Immature natural killer cell (primary cell): ENCODE measurements at places on chromosomes 6 and 20.

GRCh38 chr6:33761922-33762629 is 15.4 kb upstream of the IP6K3 start:
- H3K4me1 ChIP-seq: no peaks in the 10 kb centered on the region
- peak; percentile 19 for DNase-seq
- peaks cover 5% of the 10 kb centered on the region for H3K27me3 ChIP-seq
- no peak overlapping the region for H3K4me3 ChIP-seq
- no peaks in the 10 kb centered on the region for H3K36me3 ChIP-seq

- no peak overlapping the region for H3K4me3 ChIP-seq
- H3K4me1 ChIP-seq: peaks cover 10% of the 10 kb centered on the region
- H3K36me3 ChIP-seq: peaks cover 3% of the 10 kb centered on the region
- no peak overlapping the region for H3K27ac ChIP-seq
Measured at GRCh38 chr6:89414215-89414614, 2.1 kb upstream of the RRAGD start.

DNA sequence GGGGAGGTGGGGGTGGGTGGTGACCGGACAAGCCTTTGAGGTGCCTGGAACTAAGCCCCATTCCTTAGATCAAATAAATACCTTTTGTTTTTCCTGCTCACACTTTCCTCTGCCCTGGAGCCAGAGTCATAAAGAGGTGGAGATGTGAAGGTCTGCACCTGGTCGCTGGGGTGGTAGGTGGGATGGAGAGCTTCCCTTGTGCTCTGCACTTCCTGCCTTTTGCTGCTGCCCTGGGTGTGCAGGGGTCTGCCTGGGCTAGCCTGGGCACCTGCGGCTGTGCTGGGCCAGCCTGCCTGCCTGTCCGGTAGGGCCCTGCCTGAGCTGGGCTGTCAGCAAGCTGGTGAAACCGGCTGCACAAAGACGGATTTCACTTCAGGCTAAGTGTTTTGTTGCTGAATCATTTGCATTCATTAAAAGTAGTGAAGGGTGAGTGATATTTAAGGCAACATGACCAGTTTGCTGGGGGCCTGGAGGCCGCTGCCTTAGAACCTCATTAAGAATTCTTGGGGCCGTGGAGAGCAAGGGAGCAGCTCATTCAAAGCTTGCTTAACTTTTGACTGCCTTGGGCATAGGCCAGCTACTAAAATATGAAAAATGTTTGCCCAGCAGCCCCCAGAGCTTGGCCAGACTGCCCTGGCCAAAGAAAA is 20.5 kb downstream of the PTK7 start:
- H3K36me3 ChIP-seq: no peaks in the 10 kb centered on the region
- H3K4me1 ChIP-seq: peaks cover 3% of the 10 kb centered on the region
- H3K27me3 ChIP-seq: peaks cover 2% of the 10 kb centered on the region
- H3K4me3 ChIP-seq: no peak overlapping the region

DNA sequence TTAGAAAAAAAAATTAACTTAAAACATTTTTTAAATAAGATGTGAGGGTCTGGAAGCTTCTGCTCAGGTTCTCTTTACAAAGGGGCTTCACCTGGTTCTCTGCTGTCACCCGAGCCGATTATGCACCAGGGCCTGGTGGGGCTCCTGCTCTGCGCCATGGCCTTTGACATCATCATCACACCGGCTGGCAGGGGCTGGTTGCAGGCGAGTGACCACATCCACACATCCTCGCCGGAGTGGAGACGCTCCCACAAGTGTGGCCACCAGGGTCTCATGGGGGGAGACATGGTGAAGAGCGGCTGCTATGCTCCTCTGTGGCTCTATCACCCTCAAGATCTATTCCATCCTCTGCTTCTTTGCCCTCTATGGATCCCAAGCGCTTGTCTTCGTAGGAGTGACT is 31.9 kb downstream of the MYLIP start:
- no peak overlapping the region for H3K27ac ChIP-seq
- peaks cover 44% of the 10 kb centered on the region for H3K36me3 ChIP-seq
- no peak overlapping the region for H3K4me3 ChIP-seq
- no peak for DNase-seq
- no peaks in the 10 kb centered on the region for H3K27me3 ChIP-seq

GRCh38 chr20:4320291-4320690 is 304.9 kb upstream of the RNF24 start:
- H3K4me1 ChIP-seq: no peaks in the 10 kb centered on the region
- DNase-seq: no peak
- no peak overlapping the region for H3K4me3 ChIP-seq
- no peaks in the 10 kb centered on the region for H3K36me3 ChIP-seq

GRCh38 chr6:78618970-78619369 is 248.4 kb upstream of the IRAK1BP1 start:
- H3K4me3 ChIP-seq: no peak overlapping the region
- H3K27ac ChIP-seq: no peak overlapping the region
- no peaks in the 10 kb centered on the region for H3K4me1 ChIP-seq

- H3K27ac ChIP-seq: no peak overlapping the region
- DNase-seq: no peak
- no peak overlapping the region for H3K4me3 ChIP-seq
- no peaks in the 10 kb centered on the region for H3K27me3 ChIP-seq
- H3K4me1 ChIP-seq: no peaks in the 10 kb centered on the region
Measured at GRCh38 chr6:133644892-133645619, 243.9 kb upstream of the TCF21 start.

DNA sequence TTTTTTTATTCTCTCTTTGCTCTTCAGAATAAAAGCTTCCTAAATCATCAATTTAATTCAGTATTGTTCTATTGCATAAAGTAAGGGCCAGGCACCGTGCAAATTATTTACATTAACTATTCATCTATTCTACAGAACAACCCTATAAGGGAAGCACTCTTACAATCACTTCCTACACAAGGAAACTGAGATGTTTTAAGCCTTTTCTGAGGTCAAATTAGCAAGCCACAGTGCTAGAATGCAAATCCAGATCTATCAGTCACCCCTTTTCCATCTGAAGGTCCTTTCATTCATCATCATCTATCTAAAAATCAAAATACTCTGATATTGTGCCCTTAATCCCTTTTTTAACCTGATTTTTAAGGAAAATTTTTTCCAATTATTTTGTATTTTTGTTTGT is 31.2 kb downstream of the FRK start:
- H3K36me3 ChIP-seq: no peaks in the 10 kb centered on the region
- peaks cover 5% of the 10 kb centered on the region for H3K27me3 ChIP-seq
- H3K4me3 ChIP-seq: no peak overlapping the region
- no peaks in the 10 kb centered on the region for H3K4me1 ChIP-seq

GRCh38 chr6:123849406-123849805 is 45.7 kb downstream of the NKAIN2 start:
- no peak for DNase-seq
- no peak overlapping the region for H3K4me3 ChIP-seq

- H3K36me3 ChIP-seq: no peaks in the 10 kb centered on the region
- peaks cover 8% of the 10 kb centered on the region for H3K27me3 ChIP-seq
- H3K4me3 ChIP-seq: peak within 1 kb of the TSS; percentile 19
- DNase-seq: peak; percentile 6
- H3K4me1 ChIP-seq: peaks cover 17% of the 10 kb centered on the region
Measured at GRCh38 chr20:38303908-38304379, at the start of gene BPI. Gene BPI, plus strand, starts transcription at chr20:38304156. Its CDS starts 68 bp downstream, at chr20:38304224.

DNA sequence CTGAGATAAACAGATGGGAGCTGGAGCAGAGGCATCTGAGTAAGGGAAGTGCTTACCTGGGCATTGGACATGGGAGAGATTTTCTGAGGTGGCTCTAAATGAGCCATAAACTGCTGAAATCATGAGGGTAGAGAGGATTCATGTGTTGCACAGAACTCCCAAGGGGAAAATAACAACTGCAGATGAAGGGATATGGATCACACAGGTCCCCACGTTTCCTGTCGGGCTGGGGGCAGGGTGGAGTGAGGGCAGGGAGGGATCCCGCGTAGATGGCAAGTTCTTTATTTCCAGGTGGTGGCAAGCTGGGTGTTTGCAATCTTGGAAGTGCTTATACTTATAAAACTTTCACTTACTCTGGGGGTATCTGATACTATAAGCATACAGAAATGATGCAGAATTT is 422.6 kb upstream of the FLRT3 start:
- H3K4me3 ChIP-seq: no peak overlapping the region
- H3K36me3 ChIP-seq: no peaks in the 10 kb centered on the region
- H3K27ac ChIP-seq: no peak overlapping the region
- no peaks in the 10 kb centered on the region for H3K4me1 ChIP-seq
- H3K27me3 ChIP-seq: no peaks in the 10 kb centered on the region
- DNase-seq: no peak

DNA sequence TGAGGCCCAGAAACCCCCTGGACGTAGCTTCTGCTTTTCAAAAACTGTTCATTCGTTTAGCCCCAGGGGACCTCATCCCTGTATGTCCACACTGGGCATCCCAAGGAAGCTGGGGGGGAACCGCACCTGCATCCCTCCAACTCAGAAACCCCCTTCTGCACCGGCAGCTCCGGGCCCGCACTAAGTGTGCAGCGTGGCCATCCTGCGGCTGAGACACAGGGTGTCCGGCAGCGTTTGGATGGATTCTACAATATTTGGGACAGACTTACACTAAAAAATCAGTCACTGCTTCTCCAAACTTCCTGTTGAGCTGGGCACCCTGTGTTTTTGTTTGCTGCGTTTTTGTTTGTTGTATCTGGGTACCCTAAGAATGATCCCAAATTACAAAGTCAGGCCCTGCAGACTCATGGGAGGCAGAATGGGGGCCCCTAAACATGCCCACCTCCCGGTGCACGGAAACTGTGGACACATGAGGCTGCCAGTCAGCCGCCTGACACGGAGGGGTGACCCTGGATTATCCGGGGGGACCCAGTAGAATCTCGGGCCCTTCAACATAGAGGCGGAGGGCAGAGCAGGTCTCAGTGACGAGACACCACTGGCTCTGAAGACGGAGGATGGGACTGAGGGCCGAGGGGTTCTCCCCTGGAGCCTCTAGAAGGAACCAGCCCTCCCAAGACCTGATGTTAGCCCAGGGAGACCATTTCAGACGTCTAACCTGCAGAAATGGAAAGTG is 88.2 kb upstream of the BHLHE23 start:
- H3K27me3 ChIP-seq: peaks cover 5% of the 10 kb centered on the region
- H3K36me3 ChIP-seq: no peaks in the 10 kb centered on the region
- no peaks in the 10 kb centered on the region for H3K4me1 ChIP-seq
- no peak for DNase-seq
- no peak overlapping the region for H3K4me3 ChIP-seq
- H3K27ac ChIP-seq: no peak overlapping the region

- peak overlapping the region; percentile 99 for H3K4me3 ChIP-seq
- DNase-seq: no peak
- no peaks in the 10 kb centered on the region for H3K36me3 ChIP-seq
- peaks cover 8% of the 10 kb centered on the region for H3K27me3 ChIP-seq
- H3K4me1 ChIP-seq: peaks cover 46% of the 10 kb centered on the region
- no peak overlapping the region for H3K27ac ChIP-seq
Measured at GRCh38 chr6:20402092-20402341, 338 bp downstream of the E2F3 start.

DNA sequence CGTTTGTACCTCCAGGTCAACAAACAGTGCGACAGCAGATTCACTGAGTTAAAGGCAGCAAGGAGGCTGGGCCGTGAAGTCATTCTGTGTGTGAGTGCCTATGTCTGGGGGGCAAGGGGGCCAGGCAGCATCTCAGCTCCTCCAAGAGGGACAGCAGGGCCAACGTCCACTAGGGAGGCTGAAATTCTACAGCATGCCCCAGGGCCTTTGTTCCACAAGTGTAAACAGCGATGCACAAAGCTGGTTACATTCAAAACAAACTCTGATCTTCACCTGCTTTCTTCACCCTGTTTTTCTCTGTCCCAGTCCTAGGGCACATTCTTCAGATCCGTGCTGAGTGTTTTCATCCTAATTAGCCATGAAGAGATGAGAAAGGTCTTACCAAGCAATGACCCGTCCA is 41.1 kb downstream of the PXDC1 start:
- no peak overlapping the region for H3K27ac ChIP-seq
- no peak overlapping the region for H3K4me3 ChIP-seq

GRCh38 chr6:33139596-33140206 is 52.6 kb downstream of the COL11A2 start:
- peaks cover 4% of the 10 kb centered on the region for H3K27me3 ChIP-seq
- H3K4me1 ChIP-seq: peaks cover 34% of the 10 kb centered on the region
- H3K36me3 ChIP-seq: no peaks in the 10 kb centered on the region
- DNase-seq: no peak
- H3K27ac ChIP-seq: no peak overlapping the region

DNA sequence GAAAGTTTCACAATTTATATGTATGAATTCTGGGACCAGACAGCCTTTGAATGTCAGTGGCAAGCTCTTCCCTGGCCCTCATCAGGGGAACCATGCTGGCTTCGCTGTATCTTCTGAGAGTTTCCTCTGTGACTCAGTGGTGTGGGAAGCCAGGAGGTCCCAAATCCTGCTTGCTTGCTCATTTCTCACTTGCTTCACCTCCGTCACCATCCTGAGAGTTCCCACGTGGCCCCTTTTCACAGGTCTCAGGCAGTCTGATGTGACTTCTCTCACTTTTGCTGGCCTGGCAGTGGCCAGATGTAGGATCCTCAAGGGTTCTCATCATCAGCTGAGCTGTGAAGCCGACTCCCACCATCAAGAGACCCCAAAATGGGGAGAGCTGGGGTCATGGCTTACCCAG is 28.4 kb upstream of the RIN2 start:
- H3K4me1 ChIP-seq: no peaks in the 10 kb centered on the region
- no peak for DNase-seq
- no peak overlapping the region for H3K27ac ChIP-seq
- H3K36me3 ChIP-seq: no peaks in the 10 kb centered on the region
- peaks cover 2% of the 10 kb centered on the region for H3K27me3 ChIP-seq
- no peak overlapping the region for H3K4me3 ChIP-seq

GRCh38 chr6:139597771-139598755 is 223.6 kb upstream of the CITED2 start:
- no peak overlapping the region for H3K27ac ChIP-seq
- no peaks in the 10 kb centered on the region for H3K36me3 ChIP-seq
- DNase-seq: no peak
- no peaks in the 10 kb centered on the region for H3K27me3 ChIP-seq

DNA sequence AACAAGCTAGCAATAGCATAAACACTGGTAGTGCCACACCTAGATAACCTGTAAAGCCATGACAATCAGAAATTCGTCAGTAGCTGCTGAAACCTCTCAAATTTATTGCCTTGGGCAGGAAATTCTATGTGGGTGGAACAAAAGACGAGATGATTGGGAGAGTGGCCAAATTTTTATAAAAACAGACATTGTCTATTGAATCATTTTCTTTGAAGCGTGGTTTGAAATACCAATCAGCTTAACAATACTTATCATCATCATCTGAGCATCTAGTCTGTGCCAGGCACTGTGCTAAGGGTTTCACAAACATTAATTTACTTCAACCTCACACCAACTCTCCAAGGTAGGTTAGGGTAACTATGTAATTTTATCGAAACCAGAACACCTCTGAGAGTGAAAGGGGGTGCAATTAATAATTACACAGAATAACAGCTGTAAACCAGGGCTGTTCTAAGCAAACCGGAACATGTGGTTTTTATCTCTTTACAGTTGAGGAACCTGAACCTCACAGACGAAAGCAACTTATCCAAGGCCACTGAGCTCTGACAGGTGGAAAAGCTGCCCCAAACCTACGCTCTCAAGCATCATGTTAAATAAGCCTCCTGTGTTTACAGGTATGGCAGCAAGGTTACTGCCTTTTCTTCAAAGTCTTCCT is 43.4 kb downstream of the NHSL1 start:
- H3K36me3 ChIP-seq: no peaks in the 10 kb centered on the region
- peak; percentile 7 for DNase-seq
- peaks cover 18% of the 10 kb centered on the region for H3K4me1 ChIP-seq
- H3K27ac ChIP-seq: no peak overlapping the region
- no peaks in the 10 kb centered on the region for H3K27me3 ChIP-seq

- H3K27me3 ChIP-seq: no peaks in the 10 kb centered on the region
- no peaks in the 10 kb centered on the region for H3K4me1 ChIP-seq
- no peaks in the 10 kb centered on the region for H3K36me3 ChIP-seq
- H3K4me3 ChIP-seq: no peak overlapping the region
Measured at GRCh38 chr20:52985687-52986086, 13.5 kb downstream of the TSHZ2 start.
